ENCODE measurements at places on chromosomes 4 and X.

DNA sequence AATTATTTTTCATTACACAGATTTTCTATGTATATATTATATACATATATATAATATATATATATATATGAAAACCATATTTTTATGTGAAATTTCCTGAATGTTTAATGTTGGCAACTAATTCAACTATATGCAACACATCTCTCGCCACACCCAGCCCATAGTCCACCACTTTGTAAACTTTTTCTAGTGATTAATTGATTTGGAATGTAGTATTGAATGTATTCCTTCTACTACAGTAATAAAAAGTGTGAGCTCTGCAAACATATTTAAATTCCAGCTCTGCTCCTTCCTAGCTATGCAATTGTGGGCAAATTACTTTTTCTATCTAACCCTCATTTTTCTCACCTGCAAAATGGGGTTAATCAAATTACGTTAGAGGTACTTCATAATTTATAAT lies 187.8 kb downstream of the TEX11 start:
- no peak for DNase-seq

DNA sequence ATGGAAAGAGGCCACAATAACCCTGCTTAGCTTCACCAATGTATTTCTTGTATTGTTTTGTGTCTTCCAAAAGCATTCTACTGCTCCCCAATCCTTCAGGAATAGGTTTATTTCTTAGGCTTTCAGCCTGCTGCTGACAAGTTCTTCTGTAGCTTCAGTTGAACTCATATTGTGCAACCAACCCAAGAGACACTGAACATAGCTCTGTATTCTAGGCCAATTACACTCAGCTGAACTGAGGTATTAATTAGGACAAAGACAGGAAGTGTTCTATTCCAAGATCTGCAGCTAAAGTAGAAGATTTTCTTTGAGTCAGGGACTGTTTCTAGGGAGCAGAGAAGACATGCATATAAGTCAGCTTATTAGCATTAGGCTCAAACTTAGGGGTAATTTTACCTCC lies 151.8 kb downstream of the LHFPL1 start:
- DNase-seq: no peak

- DNase-seq: no peak
Measured at GRCh38 chrX:16711219-16711811, 1.2 kb downstream of the CTPS2 start.

- DNase-seq: no peak
Measured at GRCh38 chr4:3384391-3384770, 57.4 kb upstream of the HGFAC start.

DNA sequence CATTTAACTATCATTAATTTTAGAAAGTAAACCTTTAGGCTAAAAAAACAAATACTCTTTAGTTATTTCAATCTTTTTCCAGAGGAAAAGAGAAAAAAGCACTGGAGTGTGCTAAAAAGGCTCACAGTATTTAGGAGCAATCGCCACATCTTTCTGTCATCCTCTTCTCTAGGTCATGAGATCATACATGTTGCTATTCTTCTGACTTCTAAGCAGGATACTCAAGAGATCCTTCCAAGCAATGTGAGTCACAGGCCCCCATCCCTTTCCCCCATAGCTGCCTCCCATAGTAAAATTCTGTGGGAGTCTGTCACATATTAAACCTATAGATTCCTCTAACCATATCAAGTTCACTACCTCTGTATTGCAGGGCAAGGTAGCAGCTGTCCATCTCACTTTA lies 7.7 kb downstream of the EDNRA start:
- no peak for DNase-seq

DNA sequence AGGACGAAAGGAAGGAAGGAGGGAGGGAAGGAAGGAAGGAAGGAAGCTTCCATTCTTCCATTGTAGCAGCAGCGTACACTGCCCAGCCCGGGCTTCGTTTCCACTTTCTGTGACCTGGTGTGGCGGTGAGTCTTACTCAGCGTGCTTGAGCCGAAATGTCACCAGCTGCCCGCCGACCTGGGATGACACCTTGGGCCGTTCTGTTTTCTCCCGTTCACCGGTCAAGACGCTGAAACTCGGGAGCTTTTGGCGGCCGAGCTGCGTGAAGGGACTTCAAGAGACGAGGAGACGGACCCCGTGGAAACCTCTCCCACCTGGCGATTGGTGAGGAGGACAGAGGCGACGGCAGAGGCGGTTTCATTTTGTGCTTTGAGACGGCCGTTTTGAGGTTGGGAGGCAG lies 47.1 kb upstream of the PPP2R3B start:
- no peak for DNase-seq

DNA sequence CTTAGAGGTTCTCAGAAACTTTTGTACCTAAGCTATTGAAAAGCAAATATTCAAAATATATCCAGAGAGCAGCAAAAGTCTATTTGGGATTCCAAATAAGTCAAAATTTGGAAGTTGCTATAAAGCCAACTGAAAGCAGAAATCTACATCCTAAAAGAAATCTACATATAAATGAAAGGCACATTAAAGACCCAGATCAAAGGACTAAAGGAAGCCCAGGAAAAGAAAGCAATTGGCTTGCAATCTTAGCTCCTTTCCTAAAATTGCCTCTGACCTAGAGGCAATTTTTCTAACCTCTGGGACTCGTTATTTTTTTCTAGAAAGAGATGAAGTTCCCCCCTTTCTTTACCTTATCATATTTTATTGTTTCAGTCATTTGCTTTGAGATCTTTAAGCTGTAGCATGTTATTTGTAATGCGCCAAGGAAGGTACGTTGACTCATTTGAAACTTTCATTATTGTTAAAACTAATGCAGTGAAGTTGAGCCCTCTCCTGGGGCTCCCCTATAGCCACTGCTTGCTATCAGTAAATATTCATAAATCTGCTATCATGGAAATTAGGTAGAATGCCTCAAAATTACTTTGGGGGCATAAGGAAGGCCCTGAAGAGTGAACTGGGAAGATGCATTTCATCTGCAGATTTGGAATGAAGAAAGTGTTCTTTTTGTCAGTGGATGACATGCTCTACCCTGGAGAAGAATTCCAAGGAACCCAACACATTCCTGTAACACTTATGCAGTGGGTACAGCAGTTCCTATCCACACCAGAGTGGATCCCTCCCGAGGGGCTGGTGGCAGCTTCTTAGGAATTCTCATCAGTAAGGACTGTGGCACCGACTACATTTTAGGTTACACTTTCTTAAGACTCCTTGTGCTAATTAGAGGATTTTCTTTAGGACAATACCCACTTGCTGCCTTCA lies 177.8 kb upstream of the IGFBP7 start:
- DNase-seq: no peak

DNA sequence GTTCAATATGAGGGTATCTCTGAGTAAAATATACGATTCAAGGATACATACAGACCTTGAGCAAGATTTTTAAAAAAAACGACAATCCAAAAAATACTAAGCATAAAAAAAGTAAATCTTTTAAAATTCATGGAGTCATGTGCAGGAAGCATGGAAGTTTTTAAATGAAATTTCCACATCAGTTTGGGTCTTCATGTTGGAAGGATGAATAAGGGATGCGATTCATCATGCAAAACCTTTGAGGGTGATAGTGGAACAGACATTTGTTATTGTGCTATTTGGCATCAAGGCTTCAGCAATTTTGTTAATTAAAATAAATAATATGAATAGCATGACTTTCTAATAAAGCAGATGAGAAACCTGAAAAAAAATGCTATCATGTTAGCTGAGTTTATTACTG lies 815.0 kb upstream of the PCDH10 start:
- DNase-seq: no peak

GRCh38 chrX:49977319-49978090 lies 55.1 kb downstream of the CLCN5 start:
- no peak for DNase-seq

DNA sequence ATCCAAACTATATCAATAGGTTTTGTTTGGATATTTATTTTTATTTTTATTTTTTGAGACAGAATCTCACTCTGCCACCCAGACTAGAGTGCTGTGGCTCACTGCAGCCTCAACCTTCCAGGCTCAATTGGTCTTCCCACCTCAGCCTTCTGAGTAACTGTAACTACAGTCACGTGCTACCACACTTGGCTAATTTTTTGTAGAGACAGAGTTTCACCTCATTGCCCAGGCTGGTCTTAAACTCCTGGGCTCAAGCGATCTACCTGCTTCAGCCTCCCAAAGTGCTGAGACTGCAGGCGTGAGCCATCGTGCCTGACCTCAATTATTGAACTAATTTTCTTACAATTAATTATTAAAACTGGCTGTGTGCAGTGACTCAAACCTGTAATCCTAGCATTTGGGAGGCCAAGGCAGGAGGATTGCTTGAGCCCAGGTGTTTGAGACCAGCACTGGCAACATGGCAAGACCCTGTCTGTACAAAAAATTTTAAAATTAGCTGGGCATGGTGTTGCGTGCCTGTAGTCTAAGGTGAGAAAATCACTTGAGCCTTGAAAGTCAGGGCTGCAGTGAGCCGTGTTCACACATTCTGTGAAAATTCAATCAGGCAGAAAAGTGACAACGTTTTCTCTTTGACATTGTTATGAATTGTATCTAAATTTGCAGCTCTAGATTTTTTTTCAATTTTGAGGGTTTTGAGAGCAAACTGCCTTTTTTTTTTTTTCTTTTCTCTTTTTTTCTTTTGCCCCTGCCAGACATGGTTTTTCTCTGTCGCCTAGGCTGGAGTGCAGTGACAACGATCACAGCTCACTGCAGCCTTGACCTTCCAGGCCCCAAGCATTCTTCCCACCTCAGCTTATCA lies 66.0 kb downstream of the UBE2K start:
- DNase-seq: no peak

Measured in common myeloid progenitor, CD34-positive (primary cell).